Hindlimb muscle (tissue), 1 donor: ENCODE measurements at places on chromosomes 7 and 10. TPM values are rescaled to one million over a fixed set of nuclear protein-coding genes. Genes with fewer than 3 reads are reported as not detected.

DNA sequence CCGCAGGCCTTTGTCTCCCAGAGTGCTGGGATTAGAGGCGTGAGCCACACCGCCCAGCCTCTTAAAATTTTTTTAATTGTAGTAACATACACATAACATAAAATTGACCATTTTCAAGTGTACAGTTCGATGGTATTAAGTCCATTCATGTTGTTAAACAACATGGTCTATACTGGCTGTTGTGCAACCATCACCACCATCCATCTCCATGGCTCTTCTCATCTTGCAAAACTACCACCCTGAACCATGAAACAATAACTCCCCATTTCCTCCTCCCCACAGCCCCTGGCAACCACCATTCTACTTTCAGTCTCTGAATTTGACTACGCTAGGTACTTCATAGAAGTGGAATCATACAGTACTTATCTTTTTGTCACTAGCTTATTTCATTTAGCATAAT lies 7.9 kb upstream of the ZFYVE27 start:
- no peak for DNase-seq

GRCh38 chr10:111923032-111923431 lies 260.5 kb downstream of the GPAM start:
- no peak for DNase-seq

DNA sequence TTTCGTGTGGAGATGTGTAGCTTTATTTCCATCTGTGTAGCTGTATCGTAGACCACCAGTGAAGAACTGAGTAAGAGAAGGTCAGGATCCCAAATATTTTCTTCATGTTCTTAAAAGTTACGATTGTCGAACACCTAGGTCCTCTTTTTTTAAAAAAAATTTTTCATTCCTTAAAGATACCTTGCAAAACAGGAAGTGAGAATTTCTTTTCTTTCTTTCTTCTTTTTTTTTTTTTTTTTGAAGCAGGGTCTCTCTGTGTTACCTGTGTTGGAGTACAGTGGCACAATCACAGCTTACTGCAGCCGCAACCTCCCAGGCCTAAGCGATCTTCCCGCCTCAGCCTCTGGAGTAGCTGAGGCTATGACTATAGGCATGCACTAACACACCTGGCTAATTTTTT lies 60.8 kb downstream of the PHTF2 start:
- no peak for DNase-seq

DNA sequence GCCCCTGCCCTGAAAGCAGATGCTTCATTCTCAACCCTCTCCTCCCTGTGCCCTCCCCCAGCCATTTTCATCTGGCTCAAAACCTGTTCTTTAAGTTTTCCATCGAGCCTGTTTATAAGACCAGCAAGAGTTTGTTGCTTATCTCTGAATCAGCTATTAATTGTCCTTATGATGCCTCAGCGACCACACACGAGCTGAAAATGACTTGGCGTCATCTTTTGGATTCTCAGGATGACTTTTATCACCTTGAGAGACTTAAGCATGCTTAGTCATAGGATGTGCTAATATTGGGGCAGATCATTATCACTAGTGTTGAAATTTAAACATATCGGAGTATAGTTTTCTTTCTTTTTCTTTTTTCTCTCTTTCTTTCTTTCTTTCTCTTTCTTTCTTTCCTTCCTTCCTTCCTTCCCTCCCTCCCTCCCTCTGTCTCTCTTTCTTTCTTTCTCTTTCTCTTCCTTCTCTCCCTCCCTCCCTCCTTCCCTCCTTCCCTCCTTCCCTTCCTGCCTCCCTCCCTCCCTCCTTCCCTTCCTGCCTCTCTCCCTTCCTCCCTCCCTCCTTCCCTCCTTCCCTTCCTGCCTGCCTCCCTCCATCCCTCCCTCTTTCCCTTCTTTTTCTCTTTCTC lies 184.5 kb downstream of the PHTF2 start:
- DNase-seq, result no peak

DNA sequence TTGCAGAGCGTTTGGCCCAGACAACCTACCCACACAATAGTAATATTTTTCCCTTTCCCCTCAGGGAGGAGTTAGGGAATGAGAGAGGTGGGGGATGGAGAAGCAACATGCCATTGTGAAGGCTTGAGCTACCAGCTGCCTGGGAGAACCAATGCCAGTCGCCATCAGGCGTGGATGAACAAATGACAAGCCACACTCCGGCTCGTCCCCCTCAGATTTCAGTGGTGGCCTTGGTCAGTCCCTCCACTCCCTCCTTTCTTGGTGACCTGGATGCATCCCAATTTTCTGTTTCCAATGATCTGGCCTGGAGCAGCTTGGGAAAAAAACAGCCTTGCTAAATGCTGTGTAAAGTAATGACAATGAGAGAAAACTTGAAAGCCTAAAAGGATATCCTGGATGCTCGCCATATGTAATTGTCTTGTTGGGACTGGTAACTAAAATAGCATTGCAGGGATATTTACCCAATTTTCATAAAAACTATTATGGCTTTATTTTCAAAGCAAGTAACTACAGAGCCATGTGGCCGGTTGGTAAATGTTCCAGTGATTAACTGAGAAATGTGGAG lies 110.7 kb downstream of the ICA1 start:
- no peak for DNase-seq

DNA sequence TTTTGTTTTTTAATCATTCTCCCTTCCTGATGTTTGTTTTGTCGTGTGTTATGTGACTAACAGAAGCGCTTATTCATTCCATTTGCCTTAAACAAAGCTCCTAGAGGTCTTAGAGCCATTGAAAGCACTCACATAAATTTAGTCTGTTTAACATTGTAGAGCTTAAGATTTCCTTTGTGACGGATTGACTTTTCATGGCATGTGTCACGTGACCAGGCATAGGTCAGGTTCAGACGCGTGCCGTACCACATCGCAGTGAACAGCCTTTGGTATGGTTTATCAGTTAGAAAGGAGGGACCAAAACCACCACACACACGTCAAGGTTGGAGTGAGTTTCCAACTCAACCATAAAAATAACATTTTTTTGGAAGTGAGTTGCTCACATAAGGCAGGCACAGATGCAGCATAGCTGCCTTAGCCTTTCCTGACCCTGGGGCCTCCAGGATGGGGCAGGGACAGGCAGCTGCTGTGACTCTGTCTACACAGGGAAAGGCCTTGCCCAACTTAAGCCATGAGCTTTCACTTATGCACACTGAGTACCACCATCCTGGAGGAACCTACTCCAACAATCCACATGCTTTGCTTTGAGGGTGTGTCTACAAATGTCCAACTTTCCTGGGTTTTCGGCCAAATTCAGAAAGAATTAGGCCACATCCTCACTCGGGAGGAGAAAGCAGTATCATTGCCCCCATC lies 55.5 kb downstream of the WDFY4 start:
- no peak for DNase-seq

- DNase-seq, result no peak
These were observed 78.1 kb upstream of the VWDE start for GRCh38 chr7:12481722-12482121.

DNA sequence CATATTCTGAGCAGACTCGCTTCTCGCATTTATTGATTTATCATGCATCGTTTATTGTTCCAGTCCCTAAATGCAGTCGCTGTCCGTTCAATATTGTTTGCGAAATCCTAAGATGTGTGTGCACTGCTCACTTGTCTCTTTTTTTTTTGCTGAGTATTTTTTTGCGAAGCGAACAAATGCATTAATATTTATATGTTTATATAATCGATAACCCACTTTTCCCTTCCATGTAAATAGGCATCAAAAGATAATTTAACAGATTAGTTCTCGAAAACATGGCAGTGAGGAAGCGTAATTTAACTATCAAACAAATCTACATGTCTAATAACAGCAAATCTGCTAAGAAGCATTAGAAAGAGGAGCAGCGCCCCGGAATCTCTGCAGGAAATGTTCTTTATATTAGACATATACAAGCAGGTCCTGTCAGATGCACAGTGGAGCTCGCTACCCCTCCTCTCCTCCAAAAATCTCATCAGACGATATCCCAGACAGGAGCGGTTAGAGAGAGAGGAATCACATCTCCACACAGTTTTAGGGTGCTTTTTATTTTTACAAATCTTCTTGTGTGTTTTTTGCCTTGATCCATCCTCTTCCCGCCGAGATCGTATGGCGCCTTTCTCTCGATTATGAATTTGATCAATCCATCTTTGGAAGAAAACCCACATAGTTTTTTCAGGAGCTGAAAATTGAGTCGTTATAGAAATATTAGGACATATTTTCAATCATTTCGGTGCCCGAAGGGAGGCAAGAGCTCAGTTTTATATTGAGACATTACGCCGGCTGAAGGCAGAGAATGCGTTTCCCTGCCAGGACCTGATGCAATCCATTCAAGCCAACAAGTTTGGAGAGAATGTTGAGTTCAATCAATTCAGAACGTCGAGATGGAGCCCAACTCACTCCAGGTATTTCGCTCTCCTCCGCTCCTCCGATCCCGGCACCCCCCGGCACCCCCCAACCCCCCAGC lies at the start of gene ARID5B:
ARID5B (plus strand) TSS at position 871 of the 964 bp plus-strand sequence; CDS start at position 882, 11 bp downstream.
- peak; percentile 81 for DNase-seq

DNA sequence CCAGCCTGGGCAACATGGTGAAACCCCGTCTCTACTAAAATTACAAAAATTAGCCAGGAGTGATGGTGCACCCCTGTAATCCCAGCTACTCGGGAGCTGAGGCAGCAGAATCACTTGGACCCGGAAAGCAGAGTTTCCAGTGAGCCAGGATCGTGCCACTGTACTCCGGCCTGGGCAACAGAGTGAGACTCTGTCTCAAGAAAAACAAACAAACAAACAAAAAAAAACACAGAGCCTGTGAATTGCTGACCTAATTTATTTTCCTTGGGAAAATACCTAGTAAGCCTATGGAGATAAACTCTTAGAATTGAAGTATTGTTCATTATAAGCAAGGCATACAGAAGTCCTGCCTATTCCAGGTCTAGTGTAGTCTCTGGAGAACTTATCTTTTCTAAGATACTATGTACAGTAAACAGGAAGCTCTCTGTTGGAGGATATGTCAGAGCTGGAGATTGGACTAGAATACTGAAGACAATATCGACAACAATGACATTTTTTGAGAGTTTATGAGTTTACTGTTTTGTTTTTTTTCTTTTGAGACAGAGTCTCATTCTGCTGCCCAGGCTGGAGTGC lies 14.9 kb downstream of the GTF2I start:
- DNase-seq, result no peak

ZNF853 gene
- polyA plus RNA-seq, result 15.5 TPM

PRKG1 gene
- 35.5 TPM for polyA plus RNA-seq

PDIA4 gene
- 55.7 TPM for polyA plus RNA-seq

LIPM gene
- polyA plus RNA-seq, result not detected

MAT1A gene
- not detected for polyA plus RNA-seq

EMX2 gene
- polyA plus RNA-seq, result 9.0 TPM

AASS gene
- polyA plus RNA-seq, result 19.8 TPM
